ENCODE measurements at places on chromosomes 6 and 20. TPM values are rescaled to one million over a fixed set of nuclear protein-coding genes. Genes with fewer than 3 reads are reported as not detected.

GRCh38 chr20:45965169-45966002, 6.6 kb downstream of the ZNF335 start:
- DNase-seq, result no peak

DNA sequence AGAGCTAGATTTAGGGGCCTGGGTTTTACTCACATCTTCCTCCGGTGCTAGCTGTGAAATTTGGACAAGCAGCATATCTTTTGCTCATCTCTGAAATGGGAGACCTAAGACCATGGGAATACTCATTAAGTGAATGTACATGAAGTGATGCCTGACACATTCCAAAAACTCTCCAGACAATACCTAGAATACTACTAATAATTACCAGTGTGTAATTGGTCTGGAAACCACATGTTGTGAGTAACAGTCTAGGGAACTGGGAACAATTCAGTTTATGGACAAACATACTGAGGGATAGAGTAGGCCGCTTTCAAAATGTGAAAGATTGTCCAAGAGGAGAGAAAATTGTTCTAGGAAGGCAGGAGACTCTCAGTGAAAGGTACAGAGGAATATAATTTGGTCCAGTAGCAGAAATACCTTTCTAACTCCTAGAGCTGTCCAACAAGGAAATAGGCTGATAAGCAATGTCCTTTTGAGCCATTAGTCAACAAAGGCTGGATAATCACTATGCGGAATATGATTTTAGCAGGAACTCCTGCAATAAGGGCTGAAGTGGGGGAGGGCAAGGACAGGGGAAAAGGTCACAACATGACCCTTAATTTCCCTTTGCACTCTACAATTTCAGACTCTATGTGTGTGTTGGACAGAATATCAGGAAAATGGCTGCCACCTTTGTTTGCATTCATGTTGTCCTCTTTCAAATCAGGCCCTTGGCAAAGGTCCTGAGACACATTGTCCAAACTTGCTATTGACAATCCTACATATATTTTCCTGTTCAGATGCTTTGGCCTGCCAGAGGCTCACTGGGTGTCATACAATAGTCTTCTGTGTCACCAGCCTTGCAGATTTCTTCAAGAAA, 315.4 kb downstream of the PLCB1 start:
- DNase-seq, result no peak

The LAMA2 gene
- polyA plus RNA-seq, result 0.09 TPM

The RIMS4 gene
- not detected for polyA plus RNA-seq

DNA sequence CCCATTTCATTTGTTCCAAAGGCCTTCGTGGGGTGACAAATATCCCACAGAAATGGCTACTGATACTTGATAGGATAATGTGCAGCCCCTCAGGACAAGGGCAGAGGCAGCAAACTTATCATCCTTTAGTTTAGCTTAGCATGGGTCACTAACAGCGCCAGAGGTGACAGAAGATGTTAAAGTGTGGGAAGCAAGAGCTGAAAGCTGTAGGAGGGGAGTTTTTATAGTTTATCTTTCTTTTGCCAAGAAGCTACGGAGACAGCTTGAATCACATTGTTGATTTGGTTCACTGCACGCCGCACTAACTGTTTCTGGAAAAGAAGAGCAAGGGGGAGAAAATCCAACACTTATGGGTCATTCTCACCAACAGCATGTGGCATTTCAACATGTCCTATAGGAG, 773.9 kb upstream of the MMS22L start:
- no peak for DNase-seq

- DNase-seq, result no peak
Observed at GRCh38 chr20:6519556-6519955, 247.9 kb upstream of the BMP2 start.

DNA sequence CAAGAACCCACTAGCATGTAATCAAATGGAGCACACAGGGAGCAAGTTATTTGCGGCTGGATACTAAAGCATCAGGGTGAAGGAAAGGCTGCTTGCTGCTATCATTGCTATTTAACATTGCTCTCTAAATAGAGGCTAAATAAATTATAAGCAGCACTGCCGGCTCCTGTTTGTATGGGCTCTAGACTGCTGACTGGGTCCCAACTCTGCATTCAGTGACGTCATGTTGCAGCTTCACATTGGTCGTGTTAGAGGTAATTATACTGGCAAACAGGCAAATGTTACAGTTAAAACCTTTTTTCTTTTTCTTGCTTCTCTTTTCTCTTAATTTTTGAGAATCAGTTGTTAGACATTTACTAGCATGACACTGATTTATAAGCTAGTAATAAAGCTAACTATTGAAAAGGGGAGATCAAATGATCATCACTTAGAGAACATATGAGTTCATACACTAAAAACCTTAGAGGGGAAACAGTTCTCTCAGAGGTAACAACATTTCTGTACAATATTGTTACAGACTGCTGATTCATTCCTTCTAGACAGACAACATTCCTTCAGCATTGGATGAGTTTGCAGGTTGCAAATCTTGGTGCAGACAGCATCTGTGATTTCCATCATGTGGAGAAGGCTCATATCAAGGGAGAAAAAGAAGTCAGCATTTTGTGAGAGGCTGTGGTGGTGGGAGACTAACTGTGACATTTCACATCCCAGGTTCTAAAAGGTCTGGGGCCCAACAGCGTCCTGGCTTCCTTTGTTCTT, 15.9 kb downstream of the RFPL4B start:
- DNase-seq, result no peak

GRCh38 chr20:31751126-31751525, 12.0 kb downstream of the TPX2 start:
- DNase-seq, result no peak

DNA sequence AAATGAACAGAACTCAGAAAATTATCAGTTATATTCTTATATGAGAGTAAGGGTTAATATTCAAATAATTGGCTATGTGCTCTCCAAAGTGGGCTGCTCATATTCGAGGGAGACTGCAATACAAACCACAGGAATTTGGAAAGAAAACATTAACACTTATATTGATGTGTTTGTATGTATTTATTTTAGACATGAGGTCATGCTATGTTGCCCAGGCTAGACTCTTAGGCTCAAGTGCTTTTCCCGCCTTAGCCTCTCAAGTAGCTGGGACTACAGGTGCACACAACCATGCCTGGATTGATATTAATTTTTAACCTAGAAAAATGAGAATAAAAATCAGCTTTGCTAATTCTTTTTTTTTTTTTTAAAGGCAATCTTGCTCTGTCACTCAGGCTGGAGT, 35.0 kb downstream of the BTBD9 start:
- DNase-seq, result no peak

- no peak for DNase-seq
Observed at GRCh38 chr6:143507358-143508145, 4.0 kb downstream of the FUCA2 start.

GRCh38 chr6:46511320-46511719, 20.1 kb upstream of the RCAN2 start:
- DNase-seq, result no peak

Measured in CD4-positive, CD25-positive, alpha-beta regulatory T cell (primary cell).